ENCODE measurements at places on chromosomes 2 and 18.

GRCh38 chr2:11123856-11124759 lies 31.2 kb upstream of the SLC66A3 start:
- DNase-seq, result peak; percentile 49

DNA sequence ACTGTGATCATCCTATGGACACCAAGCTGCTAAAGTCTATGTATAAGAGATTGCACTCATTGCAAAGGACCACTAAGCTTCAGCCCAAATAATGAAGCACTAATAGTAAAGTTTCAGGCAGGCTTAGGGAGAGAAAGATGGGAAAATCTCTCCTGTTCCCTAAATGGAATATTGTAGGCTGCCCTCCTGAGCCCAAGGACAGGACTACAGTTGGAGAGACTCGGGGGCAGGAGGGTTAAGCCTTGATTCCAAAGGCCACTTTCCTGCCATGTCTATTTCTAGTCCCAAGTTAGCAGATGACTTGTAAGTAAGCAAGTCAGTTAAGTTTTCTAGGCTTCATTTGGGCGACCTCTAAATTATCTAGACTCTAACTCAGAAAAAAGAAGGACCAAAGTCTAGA lies 9.0 kb downstream of the TMEM247 start:
- no peak for DNase-seq

DNA sequence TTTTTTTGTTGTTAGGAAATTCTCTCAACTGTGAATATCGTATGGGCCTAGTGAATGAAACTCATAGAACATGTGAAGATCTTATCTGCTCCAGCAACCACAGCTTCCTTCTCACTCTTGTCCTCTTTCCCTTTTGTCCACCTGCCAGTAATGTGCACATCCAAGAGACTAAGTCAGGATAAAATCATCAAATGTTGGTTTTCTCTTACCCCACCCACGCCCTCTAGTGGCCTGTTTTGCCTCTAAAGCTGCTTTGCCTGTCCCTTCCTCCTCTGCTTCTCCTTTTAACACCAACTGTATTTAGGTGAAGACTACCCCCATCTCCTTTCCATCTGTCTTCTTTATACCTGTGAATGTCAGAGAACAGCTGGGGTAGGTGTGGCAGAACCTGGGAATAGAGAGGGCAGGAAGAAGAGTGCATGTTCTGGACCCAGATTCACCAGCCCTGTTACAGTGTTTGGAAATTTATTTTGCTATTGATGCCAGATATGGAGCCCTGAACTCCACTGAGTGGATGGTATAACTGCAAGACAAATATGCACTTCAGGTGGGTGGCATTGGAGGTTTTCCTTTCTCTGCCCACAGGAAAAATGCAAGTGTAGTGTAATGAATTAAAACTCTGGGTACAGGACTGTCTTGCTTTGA lies 8.4 kb upstream of the MGAT5 start:
- peak; percentile 81 for DNase-seq

DNA sequence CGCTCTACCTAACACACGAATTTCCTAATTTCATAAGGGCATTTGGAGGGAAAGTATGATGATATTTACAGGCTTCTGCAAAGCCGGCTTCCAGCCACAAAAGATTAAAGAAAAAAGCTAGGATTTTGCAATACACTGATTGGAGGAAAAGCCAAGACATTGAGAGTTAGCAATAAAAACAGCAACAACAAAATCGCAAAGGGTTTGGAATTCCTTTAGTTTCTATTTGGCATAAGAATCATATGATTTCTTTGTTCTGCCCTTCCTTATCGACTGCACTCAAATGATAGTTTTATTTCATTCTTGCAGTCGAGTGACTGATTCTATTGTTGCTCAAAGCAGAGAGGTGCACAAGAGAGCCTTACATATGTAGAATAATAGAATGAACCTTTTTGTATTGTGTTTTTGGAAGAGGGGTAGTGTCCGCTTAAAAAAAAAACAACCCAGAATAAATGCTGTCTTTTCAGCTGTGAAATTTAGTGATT lies 3.9 kb upstream of the ZNF532 start:
- DNase-seq, result no peak

- DNase-seq, result no peak
These were observed 309.9 kb upstream of the ZNF521 start for GRCh38 chr18:25661831-25662230.
